ENCODE measurements at places on chromosomes 4 and X.

GRCh38 chr4:121842862-121843261 lies 19.2 kb upstream of the CCNA2 start:
- DNase-seq = no peak

GRCh38 chrX:16187024-16187760 lies 19.9 kb downstream of the MAGEB17 start:
- no peak for DNase-seq

- DNase-seq = no peak
Observed at GRCh38 chr4:118221227-118221800, 131.5 kb downstream of the PRSS12 start.

- no peak for DNase-seq
Observed at GRCh38 chr4:2289955-2290333, 28.0 kb upstream of the MXD4 start.

DNA sequence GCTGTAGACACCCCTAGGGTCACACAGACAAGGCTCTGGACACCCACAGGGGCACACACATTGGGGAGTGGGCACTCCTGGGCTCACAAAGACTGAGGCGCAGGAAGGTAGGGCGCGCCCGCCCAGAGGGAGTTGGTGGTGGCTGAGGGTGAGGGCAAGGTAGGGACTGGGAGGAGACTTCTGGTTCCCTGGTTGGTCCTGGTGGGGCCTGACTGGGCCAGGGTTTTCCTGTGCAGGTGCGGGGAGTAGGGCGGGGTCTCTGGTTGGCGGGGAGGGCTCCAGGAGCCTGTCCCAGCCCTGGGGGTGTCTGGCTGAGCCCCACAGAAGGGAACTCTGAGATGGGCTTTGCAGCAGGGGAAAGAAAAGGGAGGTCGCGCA lies 6.7 kb upstream of the WAS start:
- no peak for DNase-seq

GRCh38 chrX:153845842-153846241 lies 15.5 kb upstream of the PDZD4 start:
- no peak for DNase-seq

DNA sequence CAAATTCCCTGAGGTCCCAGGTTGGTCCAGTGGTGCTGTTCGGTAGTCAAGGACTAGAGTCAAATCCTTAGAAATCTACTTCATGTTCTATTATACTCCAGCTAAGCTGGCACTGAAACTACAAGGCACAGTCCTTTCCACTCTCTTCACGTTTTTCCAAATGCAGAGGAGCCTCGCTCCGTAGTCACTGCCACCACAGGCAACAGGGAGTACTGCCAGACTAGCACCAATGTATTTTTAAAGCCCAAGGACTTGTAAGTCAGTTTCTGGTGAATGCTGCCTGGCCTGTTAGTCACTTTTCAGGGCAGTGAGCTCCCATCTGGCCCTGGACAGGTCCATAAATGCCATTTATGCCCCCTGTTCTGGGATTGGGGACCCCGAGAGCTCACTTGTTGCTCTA lies 323.5 kb downstream of the FAM47A start:
- no peak for DNase-seq

DNA sequence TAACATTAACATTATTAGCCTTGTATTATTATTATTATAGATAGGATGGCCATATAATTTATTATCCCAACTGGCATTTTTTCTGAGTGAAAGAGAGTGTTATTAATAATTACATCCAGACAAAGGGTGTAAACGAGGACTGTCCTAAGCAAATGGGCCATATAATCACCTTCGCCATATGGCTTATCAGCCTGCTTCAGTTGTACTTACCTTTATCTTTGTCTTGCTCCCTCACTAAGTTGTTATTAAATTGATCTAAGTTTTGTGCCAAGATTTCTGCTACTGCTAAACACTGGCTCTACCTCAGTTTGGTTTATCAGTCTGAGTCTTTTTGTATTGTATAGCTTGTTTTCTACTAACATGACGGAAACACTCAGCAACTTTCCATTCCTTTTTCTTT lies 76.9 kb downstream of the STIM2 start:
- no peak for DNase-seq

DNA sequence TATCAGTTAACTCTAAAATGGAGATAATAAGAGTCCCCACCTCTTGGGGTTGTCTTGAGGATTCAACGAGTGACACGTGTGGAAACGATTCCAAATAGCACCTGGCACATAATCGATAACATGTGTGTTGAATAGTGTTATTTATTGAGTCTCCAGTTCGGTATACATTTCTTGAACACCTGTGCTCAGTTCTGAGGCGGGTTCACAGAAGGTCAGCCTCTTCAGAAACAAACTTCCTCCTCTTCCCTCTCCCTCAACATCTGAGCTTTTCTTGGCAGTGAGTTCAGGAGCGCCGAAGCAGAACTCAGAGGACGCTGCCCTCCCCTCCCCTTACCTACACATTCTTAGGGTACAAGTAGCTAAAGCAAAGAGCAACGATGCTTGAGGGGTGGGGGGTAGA lies 934 bp downstream of the PDHA1 start:
- DNase-seq = no peak

- no peak for DNase-seq
Observed at GRCh38 chr4:10371869-10372471, 85.3 kb downstream of the ZNF518B start.

GRCh38 chrX:123277821-123278220 lies 93.7 kb downstream of the GRIA3 start:
- DNase-seq = no peak

DNA sequence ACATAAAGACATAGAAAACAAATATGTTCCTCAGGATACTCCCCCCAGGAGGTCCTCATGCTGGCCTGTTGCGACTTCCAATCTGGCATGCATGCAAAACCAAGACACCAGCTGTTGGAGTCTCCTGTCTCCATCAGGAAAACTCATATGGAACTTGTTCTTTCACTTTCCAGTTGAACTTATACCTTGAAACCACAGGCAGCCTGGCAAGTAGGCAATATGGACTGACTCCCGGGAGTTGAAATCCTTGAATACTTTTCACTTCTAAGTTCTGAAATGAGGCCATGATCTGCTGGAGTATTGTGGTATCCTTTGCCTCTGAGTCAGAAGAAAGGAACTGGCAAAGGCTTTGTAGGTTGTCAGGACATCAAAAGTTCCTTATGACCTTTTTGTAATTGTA lies 444.2 kb downstream of the IDS start:
- DNase-seq = no peak

DNA sequence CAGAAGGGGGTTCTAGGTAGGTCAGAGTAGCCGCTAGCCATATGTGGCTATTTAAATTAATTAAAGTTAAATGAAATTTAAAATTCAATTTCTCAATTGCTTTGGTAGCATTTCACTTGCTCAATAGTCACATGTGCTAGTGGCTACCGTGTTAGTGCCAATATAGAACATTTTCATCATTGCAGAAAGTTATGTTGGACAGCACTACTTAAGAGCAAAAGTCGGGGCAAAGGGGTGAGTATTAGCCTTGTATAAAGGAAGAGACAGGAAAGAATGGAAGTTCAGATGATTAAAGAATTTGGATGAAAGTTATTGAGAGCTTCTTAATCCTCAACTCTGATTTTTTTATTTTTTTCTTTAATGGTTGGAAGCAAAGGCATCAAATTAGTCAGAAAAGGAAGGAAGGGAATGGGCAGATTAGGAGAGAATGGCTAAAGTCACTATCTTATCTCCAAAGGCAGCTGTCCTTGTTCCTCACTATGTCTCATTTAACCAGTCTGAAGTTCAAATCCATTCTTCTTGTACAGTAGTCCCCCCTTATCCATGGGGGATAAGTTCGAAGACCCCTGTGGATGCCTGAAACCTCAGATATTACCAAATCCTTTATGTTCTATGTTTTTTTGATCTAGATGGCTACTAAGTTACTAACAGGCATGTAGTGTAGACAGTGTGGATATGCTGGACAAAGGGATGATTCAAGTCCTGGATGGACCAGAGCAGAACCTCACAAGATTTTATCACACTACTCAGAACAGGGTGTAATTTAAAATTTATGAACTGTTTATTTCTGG lies 22.9 kb downstream of the OCIAD1 start:
- DNase-seq = no peak

DNA sequence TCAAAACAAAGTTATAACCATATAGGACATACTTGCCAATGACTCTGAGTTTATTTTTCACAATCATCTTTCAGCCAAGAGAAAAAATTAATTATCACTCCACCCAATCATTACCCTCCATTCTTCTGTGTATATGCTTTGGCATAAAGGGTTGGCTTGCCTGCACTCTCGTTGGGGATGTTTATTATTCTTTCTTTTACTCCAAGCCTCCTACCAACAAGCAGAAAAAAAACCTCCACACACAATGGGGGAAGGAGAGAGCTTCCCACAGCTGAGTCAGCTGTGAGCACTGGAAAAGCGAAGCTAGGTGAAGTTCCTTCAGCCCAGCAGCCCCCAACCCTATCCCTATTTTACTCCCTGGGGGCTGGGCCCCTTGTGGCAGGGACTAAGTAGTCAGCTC lies 1.5 kb downstream of the OPHN1 start:
- DNase-seq = no peak

- no peak for DNase-seq
Observed at GRCh38 chr4:14582677-14583076, 419.6 kb upstream of the CPEB2 start.

DNA sequence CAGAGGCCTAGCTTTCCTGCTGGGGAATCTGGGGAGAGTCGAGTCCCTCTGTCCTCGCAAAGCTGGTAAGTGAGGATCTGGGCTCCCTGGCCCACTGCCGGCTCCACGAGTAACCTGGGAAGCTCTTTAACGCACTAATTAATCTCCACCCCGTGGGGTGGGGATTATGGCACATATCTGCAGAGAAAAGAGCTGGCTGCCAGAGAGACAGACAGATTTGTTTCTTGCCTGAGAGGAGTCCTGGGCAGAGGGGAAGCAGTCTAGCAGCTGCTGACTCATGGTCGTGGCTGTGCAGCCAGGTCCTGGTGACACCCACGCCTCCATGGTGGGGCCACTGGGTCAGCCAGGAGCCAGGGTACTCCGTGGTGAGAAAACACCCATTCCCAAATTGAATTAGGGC lies 14.0 kb downstream of the SORCS2 start:
- no peak for DNase-seq

- no peak for DNase-seq
Observed at GRCh38 chr4:61003301-61003700, 196.8 kb upstream of the ADGRL3 start.

DNA sequence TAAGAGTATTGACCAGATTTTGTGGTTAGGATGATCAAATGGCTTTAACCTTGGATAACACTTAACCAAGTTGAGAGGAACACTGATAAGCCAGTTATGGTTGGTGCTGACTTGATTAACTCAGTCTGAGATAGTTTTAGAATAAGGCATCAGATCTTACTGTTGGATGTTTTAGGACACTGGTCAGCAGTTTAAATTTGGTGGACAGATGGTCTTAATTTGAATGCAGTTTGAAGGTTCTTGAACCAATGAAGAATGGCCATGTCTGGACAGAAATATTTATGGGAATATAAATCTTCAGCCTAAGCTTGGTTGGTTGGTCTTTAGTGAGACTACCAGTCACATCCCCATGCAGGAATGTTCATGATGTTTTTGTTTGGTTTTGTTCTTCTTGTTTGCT lies 2.6 kb upstream of the GIMD1 start:
- DNase-seq = no peak

- no peak for DNase-seq
Observed at GRCh38 chr4:76772498-76773106, 125.3 kb downstream of the SOWAHB start.

DNA sequence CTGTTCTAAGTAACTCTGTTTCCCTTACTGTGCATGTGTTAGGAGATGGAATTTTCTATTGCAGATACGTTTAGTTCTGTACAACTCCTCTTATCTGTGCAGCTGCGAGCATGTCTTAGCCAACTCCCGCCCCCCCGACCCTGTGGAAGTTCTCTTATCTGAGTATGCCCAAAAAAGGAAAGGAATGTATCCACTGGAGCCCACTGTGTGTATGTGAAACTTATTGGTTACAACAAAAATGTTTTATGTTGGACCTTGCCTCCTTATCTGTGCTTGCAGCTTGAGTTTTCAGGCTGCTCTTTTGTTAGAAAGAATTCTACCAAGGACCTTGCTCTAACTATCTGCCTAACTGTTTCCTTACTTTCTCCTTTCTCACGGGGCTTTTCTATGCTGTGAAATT lies 24.2 kb upstream of the DCAF8L2 start:
- no peak for DNase-seq

DNA sequence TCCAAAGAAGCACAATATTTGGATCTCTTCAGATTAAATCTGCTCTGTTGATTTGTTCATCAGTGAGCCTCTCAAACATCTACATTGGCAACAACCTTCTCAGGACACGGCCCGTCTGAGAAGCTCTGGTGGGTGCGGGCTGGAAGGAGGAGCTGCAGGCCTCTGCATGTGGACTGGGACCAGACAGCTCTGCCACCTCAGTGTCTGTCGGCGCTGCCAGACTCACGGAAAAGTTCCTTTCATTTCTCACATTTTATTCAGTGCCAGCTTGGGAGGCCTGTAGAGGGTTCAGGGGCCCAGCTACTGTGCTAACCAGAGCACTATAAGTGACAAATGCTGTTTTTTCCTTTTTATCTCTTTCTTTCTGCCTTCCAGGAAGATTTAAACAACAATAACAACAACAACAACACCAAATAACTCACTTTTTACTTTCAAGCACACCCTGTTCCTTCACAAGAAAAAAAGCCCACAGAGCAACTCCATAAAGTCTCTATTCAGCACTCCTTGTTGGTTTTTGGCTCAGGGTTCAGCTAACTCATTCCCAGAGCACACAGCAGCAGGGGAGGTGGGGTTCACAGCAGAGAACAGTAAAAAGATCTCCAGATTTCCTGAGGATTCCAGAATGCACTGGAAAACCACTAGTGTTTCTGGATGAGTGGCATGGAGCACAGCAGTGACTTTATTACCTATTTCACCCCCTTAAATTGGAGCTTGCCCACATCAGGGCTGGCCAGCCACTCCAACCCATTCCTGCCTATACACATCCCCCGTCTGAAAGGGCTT lies 23.2 kb upstream of the HOPX start:
- DNase-seq = no peak

GRCh38 chrX:155218777-155219176 lies 2.5 kb downstream of the VBP1 start:
- DNase-seq = no peak

DNA sequence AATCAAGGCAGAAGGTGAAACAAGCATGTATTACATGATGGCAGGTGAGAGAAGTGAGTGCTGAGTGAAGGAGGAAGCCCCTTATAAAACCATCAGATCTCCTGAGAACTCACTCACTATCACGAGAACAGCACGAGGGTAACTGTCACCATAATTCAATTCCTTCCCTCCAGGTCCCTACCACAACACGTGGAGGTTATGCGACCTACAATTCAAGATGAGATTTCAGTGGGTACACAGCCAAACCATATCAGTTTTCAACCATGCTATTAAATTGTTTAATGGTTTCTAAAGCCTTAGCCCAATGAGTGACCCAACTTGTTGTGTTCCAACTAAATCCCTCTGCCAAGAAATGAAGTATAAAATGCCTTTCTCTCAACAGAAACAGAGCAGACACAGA lies 519.8 kb downstream of the GBA3 start:
- DNase-seq = no peak

DNA sequence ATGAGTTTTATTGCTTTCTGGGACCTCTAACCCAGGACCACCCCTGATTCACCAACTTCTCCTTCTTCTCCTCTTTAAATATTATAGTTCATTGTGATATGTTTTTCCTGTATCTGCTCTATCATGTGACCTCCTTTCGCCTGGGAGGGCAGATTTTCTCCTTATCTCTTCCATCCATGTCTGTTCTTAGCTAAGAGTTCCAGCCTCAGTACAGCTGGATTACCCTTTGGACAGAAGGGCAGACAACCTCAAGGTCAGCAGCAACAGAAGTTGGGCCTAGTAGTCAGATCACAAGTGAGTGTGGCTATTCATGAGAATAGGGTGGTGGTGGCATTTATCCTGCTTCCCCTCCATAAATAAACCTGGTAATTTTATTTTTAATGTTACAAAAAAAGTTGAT lies 5.7 kb upstream of the XK start:
- DNase-seq = no peak

GRCh38 chr4:4327652-4328121 lies 37.6 kb downstream of the ZBTB49 start:
- DNase-seq = no peak

Data from stimulated activated CD4-positive, alpha-beta T cell treated with anti-CD3 and anti-CD28 coated beads, Interleukin-15, amount 100 ng/mL, for 48 hours (primary cell).